ENCODE measurements at places on chromosomes 2 and 18.

DNA sequence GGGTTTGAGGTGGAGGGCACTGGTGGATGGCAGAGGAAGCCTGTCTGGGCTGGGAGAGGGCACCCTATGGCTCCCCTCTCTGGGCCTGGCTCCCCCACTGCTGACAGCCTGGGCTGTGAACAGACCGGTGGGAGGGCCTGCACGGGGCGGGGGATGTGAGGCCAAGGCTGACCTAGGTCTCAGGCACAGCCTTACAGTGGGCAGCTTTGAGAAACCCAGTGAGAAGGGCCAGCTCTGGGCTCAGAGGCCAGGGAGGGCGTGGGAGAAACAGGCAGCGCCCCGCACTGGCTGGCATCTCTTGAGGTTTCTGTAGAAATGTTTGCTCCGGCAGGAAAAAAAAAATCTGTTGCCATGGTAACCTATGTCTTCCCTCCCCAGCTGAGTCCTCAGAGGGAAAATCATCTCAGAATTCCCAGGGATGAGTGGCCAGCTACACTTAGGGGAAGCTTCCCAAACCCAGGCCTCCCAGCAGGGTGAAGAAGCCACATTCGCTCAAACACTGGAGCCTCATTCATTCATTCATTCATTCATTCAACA lies 71.7 kb upstream of the TAF1B start:
- DNase-seq: no peak

DNA sequence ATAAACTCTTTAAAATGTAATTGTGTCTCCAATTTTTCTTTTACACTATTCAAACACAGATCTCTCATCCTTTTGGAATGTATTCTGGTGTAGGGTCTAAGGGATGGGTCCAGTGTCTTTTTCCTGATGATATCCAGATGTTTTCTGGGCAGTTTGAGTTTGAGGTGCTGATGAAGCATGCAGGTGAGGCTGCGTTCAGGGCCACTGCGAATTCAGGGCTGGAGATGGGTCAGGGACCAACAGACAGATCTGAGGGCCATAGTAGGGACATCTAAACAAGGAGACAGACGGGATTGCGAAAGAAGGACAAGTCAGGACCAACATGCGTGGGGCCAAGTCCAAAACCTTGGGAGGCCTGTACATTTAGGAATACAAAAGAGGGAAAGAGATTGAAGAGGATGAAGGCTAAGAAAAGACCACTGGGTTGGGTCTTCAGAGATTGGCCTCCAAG lies 70.2 kb downstream of the ACAA2 start:
- DNase-seq: no peak

GRCh38 chr2:175929850-175930249 lies 72.2 kb downstream of the LNPK start:
- no peak for DNase-seq

GRCh38 chr2:88088999-88089398 lies 21.4 kb downstream of the SMYD1 start:
- no peak for DNase-seq

- no peak for DNase-seq
These were observed 4.9 kb upstream of the DRC1 start for GRCh38 chr2:26396734-26397298.

- no peak for DNase-seq
These were observed 459.8 kb upstream of the FSIP2 start for GRCh38 chr2:185278761-185279160.

DNA sequence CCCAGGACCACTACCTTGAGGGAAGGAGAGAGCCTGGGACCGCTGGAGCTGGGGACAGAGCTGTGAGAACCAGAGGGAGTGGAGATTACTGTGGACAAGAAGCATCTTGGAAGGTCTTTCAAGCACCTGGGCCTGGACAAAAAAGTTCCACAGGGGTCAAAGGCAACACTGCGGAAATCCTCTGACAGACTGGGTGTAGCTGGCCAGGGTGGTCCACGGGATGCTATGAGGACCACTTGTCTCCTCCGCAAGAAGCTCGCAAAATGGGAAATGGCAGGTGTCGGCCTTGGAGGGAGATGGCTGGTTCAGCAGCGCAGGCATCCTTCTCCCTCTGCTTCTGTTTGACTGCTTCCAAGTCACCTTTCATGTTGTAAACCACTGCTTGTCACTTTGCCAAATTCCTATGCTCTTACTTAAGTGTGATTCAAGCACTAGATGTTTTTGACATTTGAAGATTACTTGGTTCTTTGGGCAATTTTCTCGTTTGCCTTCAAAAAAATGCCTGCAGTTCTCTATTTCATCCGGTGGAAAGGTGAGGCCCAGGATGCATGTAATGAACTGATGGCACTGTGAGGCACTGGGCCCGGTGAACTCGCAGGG lies 27.7 kb downstream of the KLHL29 start:
- DNase-seq: no peak

DNA sequence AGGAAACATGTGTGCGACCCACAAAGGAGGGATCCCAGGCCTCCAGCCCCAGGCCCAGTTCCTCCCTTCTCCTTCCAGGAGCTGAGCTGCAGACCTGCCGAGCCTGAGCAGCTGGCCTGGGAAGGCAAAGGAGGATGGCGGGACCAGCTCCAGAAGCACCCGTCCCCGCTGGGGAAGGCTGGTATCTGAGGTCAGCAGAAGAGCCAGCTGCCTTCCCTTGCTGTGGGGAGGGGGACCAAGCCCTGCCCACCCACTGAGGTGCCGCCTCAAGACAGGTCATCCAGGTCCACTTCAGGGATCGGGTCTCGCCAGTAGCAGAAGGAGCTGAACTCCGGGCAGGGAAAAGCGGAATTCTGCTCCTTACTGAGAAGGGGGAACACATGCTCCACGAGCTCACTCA lies 73.2 kb downstream of the EMILIN2 start:
- DNase-seq: no peak

DNA sequence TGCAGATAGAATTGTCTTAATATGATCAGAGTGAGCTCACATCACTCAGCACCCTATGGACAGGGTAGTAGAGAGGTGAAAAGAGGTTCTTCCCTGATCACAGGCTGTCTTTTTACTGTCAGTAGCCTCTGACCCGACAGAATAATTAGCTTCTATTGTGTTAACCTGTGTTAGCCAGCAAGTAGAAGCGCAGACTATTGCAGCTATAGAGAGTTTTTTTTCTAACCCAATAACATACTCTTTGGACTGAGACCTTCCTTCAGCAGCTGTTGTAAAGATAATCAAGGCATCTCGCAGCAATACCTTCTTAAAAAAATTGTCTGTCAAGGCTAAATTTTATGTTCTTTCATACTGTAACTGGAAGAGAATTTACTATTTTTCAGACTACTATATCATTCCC lies 670.4 kb downstream of the ADCYAP1 start:
- no peak for DNase-seq

DNA sequence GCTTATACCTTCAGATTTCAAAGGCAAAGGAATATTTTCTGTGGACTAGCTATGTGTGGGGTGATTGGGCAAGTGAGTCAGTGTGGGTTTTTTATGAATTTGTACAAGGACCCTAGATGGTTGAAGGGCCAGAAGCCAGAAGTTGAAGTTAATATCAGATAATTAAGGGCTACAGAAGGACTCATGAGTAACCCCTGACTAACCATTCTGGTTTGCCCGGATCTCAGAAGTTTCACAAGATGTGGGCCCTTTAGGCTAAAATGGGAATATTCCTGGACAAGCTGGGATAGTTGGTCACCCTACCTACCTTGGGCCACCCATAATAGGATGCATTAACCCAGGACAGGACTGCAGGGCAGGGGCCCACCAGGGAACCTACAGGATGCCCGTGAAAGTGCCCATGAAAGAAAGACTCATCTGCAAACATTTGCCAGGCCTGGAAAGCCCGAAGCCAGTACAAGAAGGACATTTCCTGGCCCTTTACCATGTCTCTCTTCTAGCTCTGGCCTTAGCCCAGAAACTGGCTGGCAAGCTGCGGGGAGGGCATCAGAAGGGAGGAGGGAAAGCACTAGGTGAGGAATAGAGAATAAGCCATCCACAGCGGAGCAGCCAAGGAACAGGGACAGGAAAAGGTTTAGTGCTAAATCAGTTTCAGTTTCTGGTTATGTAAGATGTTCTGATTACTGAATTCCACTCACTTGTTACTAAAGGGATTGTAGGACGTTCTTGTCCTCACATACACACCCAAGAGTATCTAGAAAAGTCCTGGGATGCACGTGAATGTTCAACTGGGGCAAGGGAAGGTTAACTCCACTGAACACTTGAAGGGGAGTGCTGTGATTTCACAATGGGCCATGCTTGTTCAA lies 33.6 kb downstream of the GCG start:
- no peak for DNase-seq

- DNase-seq: no peak
These were observed 111.6 kb upstream of the SERTAD2 start for GRCh38 chr2:64765160-64765805.

DNA sequence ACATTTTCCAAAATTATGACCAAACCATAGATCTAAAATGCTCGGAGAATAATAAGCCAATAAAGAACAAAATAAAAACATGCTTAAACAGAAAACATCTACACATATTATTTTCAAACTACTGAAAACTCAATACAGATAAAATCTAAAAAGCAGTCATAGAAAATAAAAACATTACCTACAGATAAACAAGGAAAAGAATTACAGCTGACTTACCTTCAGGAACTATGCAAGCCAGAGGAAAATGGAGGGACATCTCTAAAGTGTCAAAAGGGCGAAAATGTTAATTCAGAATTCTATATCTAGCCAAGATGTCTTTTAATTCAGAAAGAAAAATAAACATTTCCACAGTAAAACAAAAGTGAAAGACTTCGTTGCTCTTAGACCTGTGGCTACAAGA lies 112.9 kb upstream of the GYPC start:
- DNase-seq: no peak

GRCh38 chr2:161208527-161209139 lies 48.4 kb downstream of the TANK start:
- DNase-seq: no peak

DNA sequence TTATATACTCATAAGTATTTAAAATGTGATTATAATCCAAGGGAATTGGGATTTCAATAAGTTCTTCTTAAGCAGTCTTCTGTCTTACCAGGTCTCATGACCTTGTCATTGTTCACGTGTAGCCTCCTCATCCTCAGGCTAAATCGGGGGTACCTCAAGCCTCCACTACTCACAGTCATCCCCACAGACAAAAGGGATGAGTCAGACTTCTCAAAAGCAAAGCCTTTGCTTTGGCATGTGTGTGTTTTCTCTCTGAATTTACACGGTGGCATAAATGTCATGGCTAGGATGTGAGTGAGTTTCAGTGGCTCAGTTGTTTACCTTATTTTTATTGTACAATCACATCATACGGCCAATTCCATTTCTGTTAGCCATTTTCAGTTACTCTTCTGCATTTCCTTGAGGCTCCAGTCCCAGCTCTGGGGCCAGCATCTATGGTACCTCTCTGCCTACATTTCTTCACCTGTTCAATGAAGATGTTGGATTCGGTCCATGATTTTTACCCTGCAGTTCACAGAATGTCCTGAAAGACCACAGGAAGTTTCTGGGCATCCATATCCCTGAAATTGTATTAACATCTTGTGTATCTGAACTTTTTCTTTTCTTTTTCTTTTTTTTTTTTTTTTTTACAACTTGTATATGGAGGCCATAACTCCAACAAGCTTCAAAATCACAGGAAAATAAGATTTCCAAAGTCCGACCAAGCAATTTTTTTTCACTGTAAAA lies 195.3 kb downstream of the FHOD3 start:
- no peak for DNase-seq

GRCh38 chr2:31256611-31257382 lies 22.8 kb downstream of the EHD3 start:
- DNase-seq: no peak

DNA sequence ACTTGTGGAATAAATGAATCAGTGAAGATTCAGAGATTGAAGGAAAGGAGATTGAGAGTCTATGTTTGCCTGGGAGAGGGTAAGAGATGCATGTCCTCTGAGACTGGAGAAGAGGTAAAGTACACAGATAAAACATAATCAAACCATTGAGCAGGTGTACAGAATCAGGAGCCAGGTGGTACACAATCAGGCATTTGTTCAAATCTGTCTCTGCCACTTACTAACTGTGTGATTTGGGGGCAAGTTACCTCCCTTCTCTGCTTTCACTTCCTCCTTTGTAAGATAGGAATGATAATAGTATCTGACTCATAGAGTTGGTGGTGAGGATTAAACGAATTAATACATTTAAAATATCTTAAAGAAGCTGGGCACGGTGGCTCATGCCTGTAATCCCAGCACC lies 94.0 kb downstream of the CDK15 start:
- no peak for DNase-seq

DNA sequence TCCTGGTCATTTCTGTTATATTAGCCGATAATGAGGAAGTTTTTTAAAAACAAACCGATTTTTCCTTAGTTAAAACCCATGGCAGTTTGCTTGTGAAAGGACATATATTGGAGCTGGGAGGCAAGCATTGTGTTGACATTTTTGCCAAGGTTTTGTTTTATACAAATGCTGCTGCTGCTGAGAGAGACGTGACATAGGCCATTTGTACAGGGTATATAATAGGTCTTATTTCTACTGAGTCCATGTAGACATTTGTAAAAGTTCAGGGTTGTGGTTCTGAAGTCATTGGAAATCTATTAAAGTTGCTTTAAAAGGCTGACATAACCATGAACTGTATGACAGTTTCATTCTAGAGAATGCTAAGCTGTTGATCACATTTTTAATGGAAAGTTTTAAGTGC lies 424.0 kb upstream of the FANCL start:
- DNase-seq: no peak

DNA sequence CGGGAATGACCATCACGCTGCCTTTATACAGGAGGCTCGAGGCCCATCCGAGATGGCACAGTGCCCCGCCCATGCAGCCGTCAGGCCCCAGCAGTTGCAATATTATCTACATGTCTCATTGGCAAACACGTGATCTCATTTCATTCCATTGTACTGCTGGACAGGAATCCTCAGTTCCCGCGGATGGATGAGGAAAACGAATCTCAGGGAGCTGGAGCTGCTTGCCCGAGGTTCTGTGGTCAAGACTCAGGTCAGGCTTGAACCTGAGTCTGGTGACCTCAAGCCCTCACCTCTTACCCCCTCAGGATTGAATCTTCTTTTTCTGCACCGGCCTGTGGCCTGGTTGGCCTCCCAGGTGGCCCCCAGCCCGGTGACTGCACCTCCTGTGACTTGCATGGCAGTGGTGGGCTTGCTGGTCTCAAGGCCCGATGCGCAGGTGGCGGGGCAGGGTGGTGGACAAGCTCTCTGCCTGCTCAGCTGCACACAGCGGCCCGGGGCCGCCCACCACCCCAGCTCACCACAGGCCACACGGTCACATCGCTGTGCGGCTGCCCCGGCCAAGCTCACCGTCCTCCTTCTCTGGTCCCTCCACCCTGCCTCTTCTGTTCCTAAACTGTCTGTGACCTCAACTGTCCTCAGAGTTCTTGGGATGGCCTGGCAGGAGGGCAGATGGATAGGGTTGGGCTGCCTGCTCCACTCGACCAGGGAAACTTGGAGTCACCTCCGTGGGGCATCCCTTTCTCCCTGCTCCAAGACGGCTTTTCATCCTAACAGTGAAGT lies 52.0 kb upstream of the HS6ST1 start:
- no peak for DNase-seq

GRCh38 chr18:49625021-49625691 lies 63.3 kb downstream of the LIPG start:
- DNase-seq: no peak

- DNase-seq: no peak
These were observed 797 bp downstream of the KLHL14 start for GRCh38 chr18:32771871-32772580.

Measured in NCI-H2107 (cell line).